CD4-positive, alpha-beta memory T cell (primary cell): ENCODE measurements at places on chromosomes 4 and X.
A peak's percentile ranks its signal among the peaks of the same experiment; 100 is the strongest.

DNA sequence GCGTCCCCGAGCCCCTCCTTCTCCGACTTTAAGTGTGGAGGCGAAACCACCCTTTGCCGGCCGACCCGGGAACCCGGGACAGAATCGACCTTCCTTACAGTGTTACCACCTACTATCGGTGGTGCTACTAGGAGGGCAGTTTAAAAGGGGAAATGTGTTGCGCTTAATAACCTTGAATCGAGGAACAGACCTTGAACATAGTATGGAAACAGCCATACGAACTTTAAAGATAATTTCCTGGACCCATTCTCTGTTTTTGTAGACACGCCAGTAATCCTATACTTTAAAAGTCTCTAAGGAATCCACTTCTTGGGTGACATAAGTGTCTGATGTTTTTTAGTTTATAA is 1.5 kb downstream of the ING2 start:
- DNase-seq = no peak

DNA sequence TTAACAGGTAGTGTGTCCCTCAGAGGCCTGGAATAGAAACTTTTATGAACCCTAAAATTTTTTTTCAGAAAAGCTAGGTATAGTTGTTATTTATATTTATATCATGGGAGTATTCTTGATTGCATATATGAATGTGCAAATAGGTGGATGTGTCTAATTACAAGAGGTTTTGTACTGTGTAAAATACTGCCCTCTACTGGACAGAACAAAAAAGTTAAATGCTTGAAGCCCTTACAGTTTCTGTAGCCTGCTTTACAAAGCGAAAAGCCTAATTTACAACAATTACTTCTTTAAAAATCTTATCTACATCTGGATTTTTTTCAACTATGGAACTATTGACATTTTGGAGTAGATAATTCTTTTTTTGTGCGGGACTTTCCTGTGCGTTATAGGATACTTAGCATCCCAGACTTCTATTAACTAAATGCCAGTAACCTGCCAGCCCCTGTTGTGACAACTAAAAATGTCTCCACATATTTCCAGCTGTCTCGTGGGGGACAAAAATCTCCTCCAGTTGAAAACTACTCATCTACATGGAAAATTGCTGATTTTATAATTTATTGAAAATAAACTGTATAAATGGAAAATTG is 35.1 kb downstream of the ENPEP start:
- DNase-seq = peak; percentile 48

GRCh38 chr4:76525751-76526150 is 90.7 kb downstream of the SHROOM3 start:
- DNase-seq = no peak

DNA sequence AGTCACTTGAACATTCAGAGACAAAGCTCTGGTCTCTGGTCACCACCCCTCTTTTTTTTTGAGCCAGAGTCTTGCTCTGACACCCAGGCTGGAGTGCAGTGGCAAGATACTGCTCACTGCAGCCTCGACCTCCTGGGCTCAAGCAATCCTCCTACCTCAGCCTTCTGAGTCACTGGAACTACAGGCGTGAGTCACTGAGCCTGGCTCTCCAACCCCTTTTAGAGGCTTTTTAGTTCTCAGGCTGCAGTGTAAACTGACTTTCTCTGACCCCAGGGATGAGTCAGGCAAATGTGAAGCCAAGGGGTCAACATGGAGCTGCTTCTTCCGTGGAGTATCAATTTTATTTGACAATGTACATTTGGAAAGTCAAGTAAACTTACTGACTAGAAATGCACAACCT is 229.2 kb downstream of the PTTG2 start:
- DNase-seq = no peak
